Activated T-cell treated with anti-CD3 and anti-CD28 coated beads for 4 hours (primary cell): ENCODE measurements at places on chromosomes 12 and 14.
A peak's percentile ranks its signal among the peaks of the same experiment; 100 is the strongest.

DNA sequence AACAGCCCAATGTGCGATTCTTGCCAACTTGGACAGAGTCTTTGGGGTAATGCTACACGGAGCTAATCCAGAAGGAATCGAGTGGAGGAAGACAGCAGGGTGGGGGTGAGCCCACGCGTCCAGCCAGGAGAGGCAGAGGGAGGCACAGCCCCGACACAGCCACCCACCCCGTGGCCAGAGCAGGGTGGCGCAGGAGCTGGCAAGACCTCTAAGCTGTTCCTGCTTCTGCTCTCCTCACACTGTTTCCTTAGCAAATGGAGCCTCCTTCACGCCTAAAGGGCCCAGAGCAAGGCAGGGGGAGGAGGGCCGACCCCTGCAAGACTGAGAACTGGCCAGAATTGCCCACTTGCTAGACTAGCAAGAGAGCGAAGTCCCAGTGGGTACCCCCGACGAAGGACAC lies 91.5 kb downstream of the FBXL14 start:
- no peak for DNase-seq

DNA sequence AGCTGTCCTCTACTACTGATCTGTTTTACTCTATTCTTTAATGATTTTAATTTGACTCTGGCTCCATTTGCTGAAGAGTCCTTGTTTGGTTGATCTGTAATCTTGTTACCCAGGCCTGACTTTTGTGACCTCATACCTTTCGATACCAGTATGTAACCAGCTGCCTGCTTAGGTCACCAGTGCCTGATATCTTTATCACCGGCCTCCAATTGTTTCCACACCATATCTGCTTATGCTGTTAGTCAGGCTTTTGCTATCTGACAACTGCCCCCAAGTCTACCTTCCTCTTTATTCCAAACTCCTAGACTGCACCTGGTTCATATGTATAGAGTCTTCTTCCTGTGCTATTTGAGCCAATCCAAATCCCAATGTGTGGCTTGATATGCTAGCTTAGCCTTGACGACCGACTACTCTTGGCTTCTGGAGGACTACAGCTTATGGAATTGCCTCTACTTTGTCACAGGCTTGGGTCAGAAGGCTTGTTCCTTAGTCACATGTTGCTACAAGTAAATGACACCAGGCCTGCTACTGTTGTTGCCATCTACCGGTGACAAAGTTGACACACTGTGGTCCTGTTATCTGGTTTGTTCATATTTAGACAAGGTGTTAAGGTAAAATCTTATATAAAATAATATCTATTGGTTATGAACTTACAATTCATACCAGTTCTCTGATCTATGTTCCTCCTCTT lies 193.9 kb downstream of the TRHDE start:
- DNase-seq: no peak

- DNase-seq: no peak
Observed at GRCh38 chr14:22202313-22202712, 386.7 kb downstream of the DAD1 start.

DNA sequence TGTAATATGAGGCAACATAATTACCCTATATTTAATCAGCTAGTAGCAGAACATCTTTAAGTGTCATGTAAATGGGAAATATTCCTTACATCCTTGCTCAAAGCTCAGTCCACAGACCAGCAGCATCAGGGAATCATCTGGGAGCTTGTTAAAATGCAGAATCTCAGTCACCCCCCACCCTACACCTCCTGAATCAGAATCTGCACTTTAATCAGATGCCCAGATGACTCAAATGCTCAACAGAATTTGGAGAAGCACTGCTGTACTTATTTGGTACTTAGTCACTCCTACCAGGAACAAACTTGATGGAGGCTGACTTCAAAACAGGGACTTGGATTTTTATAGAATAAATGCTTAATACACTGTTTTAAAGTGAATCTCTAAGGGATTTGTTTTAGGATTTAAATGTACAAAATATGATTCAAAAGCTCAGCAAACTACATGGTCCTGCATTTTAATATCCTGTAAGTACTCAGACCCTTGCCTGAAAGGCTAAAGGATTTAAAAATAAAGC lies 96.5 kb downstream of the ARMH4 start:
- no peak for DNase-seq

DNA sequence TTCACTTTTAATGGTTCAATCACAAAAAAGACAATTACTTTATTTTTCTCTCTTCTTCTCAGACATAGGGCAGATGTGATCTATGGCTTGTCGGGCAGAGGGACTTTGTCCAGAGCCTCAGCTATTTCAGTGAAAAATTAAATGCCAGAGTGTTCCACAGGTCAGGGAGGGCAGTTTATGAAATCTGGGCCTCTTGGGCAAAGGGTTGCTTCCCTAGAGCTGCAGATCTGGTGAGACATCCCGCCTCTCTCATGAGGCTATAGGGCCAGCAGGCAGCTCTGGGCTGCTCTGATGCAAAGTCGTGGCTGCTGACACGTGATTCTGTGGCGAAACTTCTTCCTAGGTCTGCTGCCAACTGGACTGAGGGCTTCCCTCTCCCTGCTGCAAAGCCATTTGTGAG lies 6.0 kb downstream of the CLMN start:
- no peak for DNase-seq

GRCh38 chr12:61011767-61012423 lies 1248.3 kb upstream of the USP15 start:
- no peak for DNase-seq

- DNase-seq: no peak
Observed at GRCh38 chr14:88040146-88040545, 35.2 kb downstream of the GPR65 start.

- no peak for DNase-seq
Observed at GRCh38 chr12:117284140-117284539, 77.3 kb downstream of the NOS1 start.

GRCh38 chr12:46526233-46526632 lies 153.7 kb upstream of the SLC38A2 start:
- no peak for DNase-seq

- no peak for DNase-seq
Observed at GRCh38 chr12:66808606-66809005, 129.7 kb upstream of the GRIP1 start.

- DNase-seq: no peak
Observed at GRCh38 chr14:41604721-41605531, 1.8 kb upstream of the LRFN5 start.

DNA sequence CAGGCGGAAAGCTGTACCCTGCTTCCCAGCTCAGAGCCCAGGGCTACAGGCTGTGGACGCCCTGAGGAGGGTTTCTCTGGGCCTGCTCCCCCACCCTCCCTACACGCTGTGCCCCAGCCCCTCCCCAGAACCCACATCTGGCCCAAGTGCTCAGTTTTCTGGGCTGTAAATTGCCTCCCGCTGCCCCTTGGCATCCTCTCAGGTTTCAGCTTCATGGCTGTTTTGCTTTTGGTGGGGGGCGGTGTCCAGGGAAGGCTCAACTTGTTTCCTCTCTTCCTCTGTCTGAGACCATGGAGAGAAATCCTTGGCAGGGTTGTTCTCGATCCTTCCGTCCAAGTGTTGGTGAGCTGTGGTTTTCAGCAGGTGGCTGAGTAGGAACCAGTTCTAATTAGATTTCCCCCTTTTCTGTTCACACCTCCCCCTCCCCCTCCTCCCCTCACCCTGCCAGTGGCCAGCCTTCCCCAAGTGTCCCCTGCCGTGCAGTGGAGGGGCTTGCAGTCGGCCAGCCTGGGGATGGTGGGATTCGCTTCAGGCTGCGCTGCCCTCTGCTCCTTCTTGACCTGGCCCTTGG lies 61.8 kb downstream of the TSPAN9 start:
- no peak for DNase-seq

DNA sequence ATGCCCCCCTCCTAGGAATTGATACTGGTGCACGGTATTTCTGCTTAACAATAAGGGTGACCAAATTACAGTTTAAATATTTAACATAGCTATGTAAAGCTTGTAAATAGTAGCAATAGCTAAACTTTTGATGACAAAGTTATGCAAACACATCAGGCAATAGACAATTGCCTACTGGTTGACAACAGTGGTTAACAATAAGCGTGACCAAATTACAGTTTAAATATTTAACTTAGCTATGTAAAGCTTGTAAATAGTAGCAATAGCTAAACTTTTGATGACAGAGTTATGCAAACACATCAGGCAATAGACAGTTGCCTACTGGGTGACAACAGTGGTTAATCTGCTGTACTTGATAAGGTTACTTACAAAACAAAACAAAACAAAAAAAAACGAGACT lies 886.5 kb upstream of the FLRT2 start:
- DNase-seq: no peak

- no peak for DNase-seq
Observed at GRCh38 chr12:85821759-85822158, 14.4 kb downstream of the RASSF9 start.

GRCh38 chr14:32078023-32078857 lies 1.1 kb downstream of the ARHGAP5 start:
- DNase-seq: no peak

DNA sequence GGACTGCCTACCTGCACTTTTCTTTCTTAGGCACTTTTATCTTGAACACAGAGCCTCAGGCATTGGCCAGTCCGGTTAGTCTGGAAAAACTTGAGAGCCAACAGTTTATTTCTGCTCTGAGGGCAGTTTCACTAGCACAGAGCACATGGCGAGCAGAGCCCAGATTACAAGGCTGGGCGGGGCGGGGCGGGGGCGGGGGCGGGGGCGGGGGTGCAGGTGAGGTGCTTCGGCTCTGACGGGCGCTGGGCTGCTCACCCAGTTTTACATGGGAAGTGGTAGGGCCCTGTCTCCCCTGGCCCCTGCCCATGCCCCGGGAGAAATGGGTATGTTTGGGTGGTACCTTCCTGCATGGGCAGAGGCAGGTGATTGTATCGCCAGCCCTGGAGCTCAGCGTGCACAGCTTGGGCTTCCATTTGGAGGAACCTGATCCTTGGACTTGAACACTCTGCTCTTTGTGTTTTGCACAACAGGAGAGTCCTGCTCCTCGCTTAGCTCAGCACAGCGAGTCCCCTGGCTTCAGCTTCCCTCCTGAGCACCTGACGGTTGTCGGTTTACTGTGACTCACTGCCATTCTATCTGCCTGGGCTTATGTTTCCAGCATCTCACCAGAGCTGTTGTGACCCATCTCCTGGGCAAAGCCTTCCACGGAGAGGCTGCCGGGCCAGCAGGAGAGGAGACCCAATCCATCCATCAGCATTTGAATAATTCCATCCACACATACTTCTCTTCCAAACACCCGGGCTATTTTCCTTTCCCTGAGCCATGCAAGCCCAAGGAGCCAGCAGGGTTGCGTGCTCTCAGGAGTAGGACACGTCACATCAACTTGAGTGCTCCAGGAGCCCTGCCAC lies 108.5 kb downstream of the ARF6 start:
- DNase-seq: peak; percentile 53

GRCh38 chr12:53983950-53984572 lies 885 bp upstream of the HOXC10 start:
- DNase-seq: no peak

- no peak for DNase-seq
Observed at GRCh38 chr14:79186523-79186922, 1016.4 kb downstream of the NRXN3 start.

DNA sequence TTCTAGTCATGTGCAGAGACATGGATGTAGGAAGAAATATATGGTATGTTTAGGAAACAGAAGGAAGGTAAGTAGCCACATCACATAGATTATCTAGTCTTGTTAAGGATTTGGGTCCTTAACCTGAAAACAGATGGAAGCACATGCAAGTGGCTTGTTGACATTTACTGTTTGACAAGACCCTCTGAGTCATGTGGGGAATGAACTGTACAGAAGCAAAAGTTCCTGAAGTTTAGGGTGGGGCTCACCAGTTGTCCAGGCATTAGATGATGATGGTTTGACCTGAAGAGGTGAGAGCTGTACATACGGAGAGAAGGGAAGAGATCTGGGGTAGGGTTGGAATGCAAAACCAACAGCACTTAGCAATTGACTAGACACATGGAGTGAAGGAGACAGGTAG lies 281.1 kb upstream of the GRIP1 start:
- no peak for DNase-seq

- DNase-seq: no peak
Observed at GRCh38 chr12:22682663-22683062, 57.7 kb downstream of the ETNK1 start.

DNA sequence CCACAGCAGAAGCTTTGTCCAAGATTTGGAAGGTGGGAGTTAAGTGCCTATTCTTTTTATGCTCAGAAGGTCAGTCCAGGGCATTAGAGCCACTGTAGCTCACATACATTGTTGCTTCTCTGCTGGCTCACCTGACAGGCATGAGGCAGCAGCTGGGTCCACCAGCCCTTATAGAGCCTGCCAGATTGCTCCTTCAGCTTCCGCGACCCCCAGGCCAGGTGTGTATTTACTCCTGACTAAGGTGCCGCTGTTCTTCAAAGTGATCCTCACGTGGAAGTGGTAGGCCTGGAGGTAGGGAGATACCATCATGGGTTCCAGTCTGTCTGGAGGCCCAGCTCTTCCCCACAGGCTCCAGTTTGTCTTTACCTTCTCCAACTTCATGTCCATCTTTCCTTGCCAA lies 17.5 kb upstream of the CPM start:
- no peak for DNase-seq

- DNase-seq: no peak
Observed at GRCh38 chr12:104553421-104553820, 96.7 kb downstream of the CHST11 start.

DNA sequence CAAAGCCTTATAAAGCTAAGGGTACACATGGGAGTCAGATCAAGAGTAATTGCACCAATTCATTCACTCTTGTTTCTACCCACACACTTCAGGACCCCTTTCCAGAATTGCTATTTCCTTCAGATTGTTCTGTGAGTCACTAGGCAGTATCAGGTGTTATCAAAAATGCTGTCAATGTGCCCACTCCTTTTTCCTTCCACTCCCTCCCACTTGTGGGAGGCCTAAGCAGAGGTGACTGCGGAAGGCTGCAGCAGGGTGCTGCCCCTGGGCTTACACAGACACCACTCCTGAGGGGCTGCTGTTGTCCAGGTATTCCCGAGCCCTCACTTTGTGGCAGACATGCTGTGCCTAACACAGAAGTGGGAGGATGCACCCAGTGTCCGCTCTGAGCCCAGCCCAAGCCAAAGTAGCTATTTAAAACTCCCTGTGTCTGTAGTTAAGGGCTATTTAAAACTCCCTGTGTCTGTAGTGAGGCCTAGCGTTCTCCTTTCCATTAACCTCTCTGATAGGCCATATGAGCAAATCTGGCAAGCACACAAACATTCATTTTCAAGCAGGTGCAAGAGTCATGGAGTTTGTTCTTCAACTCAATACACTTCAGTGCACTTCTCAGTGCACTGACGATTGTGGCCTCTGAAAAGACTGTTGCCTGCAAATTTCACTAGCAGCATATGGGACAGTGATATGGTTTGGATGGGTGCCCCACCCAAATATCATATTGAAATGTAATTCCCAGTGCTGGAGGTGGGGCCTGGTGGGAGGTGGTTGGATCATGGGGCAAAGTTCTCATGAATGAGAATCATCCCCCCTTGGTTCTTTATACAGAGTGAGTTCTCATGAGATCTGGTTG lies 117.8 kb downstream of the PHLDA1 start:
- DNase-seq: peak; percentile 18

DNA sequence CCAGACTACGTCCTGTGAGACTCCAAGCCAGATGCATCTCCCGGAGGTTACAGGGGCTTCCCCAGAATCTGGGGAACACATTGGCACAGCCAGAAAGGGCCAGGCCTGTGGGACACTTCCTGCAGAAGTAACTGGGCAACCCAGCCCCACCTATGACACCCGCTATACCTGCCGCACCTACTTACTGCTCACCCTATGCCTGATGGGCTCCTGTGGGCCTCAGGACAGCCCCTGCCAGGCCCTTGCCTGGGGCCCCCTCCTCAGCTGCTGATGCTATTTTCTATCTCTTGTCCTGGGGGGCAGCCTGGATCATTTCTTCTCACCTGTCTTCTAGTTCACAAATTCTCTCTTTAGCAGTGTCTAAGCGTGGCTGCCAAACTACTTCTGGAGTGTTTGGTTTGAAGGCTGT lies 28.7 kb downstream of the JAG2 start:
- no peak for DNase-seq

- no peak for DNase-seq
Observed at GRCh38 chr14:54645639-54646038, 78.7 kb downstream of the SAMD4A start.
